Activated T-helper 1 cell treated with anti-CD3 and anti-CD28 coated beads, Interleukin-12 subunit alpha, Interleukin-12 subunit beta, Interleukin-2, Interleukin-4 antibody, amounts not matched to agents 30 ng/mL and 10 ng/mL and 1 ng/mL, durations not matched to agents 14 hours and 24 hours and 36 hours (primary cell): ENCODE measurements at places on chromosomes 13 and 19. TPM values are rescaled to one million over a fixed set of nuclear protein-coding genes. Genes with fewer than 3 reads are reported as not detected.

The ZNF829 gene
- 5.3 and 5.4 TPM in 2 replicates for total RNA-seq

The APOC4 gene
- not detected in 2 replicates for total RNA-seq

DNA sequence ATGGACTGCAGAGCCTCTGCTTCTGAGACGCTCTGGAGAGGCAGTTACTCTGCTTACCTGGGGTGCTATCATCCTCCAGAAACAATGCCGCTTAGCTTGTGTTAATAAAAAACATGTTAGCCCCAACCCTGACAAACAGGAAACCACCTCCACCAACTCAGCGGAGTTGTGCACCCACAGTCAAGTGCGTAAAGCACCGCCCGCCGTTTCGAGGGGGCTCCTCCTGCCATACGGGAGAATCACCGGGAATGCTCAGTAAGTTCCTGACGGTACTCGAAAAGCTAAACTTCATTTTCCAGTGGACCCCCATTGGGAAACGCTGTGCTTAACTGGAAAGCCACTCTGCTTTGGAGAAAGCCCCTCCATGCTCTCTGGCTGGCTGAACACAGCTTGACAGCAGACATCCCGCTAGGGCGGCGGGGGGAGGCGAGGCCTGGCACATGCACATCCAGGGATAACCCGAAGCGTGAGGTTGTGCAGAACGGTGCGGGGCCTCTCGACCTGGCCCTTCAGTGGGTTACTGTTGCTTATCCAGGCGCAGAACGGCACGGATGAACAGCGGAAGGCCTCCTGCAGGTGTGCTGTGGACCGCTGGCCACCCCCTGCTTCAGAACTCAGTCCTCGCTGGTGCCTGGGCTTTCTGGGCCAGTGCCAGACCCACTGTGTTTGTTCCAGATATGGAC, 17.1 kb downstream of the GAS6 start:
- no peak overlapping the region for H3K27ac ChIP-seq
- no peak overlapping the region for H3K4me3 ChIP-seq
- H3K4me1 ChIP-seq = peaks cover 17% of the 10 kb centered on the region
- no peaks in the 10 kb centered on the region for H3K36me3 ChIP-seq
- peak; percentile 9 for DNase-seq

GRCh38 chr19:47446534-47447469, 24.9 kb downstream of the SLC8A2 start:
- no peaks in the 10 kb centered on the region for H3K36me3 ChIP-seq
- H3K27me3 ChIP-seq = peaks cover 62% of the 10 kb centered on the region
- peak overlapping the region; percentile 56 for H3K27ac ChIP-seq
- H3K4me3 ChIP-seq = peak overlapping the region; percentile 64
- DNase-seq = peak; percentile 15

DNA sequence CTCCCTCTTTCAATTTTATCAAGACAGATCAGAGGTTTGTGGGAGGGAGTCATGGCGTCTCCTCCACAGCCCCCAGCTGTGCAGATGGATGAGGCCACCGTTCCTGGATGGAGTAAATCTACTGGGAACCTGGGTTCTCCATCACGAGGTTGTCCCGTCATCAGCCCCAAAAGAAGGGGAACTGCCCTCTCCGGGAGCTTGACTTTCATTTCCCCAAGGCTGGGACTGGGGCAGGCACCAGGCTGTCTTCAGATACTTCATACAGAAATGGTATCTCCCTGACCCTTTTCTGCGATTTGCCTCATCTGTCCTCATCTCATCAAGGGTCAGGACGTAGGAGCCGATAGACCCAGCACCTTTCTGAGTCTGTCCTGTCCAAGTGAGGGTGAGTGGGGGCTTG, 9.8 kb downstream of the LILRB2 start:
- DNase-seq = no peak
- no peak overlapping the region for H3K27ac ChIP-seq
- no peaks in the 10 kb centered on the region for H3K4me1 ChIP-seq
